ENCODE measurements at places on chromosomes 1 and 21.

- DNase-seq, result no peak
Observed at GRCh38 chr1:219153723-219154122, 20.0 kb upstream of the LYPLAL1 start.

DNA sequence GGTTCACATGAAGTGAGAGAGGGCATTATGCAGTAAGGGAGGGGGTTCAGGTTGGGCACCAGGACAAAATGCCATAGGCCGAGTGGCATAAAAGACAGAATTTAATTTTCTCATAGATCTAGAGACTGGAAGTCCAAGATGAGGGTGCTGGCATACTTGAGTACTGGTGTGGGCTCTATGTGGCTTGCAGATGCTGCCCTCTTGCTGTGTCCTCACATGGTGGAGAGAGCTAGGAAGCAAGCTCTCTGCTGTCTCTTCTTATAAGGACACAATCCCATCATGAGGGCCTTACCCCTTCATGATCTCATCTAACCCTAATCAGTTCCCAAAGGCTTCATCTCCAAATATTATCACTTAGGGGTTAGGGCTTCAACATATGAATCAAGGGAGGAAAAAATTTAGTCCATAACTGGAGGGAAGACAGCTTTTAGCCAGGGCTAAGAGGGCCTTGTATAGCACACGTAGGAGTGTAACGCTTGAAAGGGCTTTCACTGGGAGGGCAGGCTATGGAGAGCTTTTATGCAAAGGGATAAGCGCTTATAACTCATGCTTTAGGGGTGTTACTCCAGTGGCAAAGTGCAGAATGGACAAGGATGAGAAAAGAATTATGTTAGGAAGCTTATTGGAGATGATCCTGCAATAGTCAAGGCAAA, 64.5 kb downstream of the PLPPR5 start:
- no peak for DNase-seq

DNA sequence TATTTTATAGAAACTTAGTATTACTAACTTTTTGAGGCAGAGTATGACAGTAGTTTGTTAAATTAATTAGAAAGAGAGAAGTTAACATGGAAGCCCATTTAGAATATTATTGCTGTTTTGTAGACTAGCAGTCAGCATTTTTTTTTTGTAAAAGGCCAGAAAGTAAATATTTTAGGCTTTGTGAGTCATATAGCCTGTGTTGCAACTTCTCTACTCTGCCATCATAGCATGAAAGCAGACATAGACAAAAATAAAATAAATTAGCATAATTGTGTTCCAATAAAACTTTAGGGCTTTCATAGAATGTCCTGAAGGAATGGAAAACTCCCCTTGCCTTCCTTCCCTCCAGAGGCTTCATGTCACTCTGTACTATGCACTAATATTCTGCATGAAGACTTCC, 12.3 kb upstream of the RGS4 start:
- no peak for DNase-seq

- no peak for DNase-seq
Observed at GRCh38 chr1:22638476-22639234, 2.2 kb downstream of the C1QA start.

DNA sequence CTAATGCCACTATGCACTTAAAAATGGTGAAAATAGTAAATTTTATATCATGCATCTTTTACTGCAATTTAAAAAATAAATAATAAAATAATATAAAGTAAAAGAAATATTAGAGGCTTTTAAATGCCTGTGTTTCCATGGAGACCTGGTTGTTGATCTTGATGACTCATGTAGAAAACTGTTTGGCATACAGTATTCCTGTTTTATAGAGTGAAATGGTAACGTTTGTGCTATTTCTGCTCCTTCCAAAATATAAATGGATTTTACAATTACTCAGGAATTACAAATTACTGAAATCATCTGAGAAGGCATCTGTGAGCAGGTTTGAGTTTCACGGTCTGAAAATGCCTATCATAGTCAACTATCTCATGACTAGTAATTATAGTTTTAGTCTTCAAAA, 98.4 kb upstream of the USP25 start:
- DNase-seq, result no peak

GRCh38 chr1:171468120-171468750, 17.1 kb upstream of the PRRC2C start:
- no peak for DNase-seq

- no peak for DNase-seq
Observed at GRCh38 chr1:3940081-3940753, 40.1 kb upstream of the C1orf174 start.

DNA sequence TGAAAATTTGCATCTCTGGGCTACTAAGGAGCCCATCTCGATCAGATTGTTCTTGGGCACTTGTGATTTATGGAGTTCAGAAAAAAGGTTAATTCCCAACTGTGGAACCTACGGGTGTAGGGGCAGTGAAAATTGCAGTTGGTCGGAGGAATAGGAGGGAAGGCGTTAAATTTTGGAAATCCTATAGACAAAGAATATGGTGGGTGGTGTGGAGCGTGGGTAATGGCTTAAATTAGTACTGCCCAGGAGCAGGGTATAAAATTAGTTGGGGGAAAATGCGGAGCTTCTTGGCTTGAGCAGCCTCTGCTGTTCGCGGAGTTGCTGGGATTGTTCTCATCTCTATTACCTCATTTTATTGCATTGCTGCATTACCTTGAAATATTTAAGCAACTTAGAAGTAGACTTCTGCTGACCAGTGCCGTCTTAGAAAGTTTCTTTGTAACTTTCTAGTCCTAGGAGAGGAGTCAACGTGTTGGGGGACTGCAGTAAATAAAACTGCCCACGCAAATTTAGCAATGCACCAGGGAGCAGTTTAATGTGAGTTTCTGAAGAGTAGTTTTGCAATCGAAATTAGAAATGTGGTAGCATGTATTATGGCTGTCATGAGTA, 514 bp downstream of the S1PR1 start:
- no peak for DNase-seq

DNA sequence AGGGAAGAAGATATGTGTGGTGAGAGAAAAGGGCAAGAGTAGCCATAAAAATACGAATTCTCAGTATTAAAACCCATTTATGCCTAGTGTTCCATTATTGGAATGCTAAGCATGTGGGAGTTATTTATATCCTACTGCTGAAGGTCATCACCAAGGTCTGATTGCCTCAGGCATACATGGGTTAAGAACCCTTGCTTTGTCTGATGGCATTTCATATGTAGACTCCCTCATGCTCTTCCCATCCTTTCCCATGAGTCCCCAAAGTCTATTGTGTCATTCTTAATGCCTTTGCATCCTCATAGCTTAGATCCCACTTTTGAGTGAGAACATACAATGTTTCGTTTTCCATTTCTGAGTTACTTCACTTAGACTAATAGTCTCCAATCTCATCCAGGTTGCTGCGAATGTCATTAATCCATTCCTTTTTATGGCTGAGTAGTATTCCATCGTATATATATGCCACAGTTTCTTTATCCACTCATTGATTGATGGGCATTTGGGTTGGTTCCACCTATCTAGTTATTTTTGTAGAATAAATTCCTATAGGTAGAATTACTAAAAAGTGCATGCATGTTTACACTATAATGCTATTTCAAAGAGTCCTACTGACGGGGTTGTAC, 172.5 kb downstream of the DYRK1A start:
- DNase-seq, result no peak

- no peak for DNase-seq
Observed at GRCh38 chr1:168917796-168918195, 188.7 kb upstream of the ATP1B1 start.

GRCh38 chr1:92482665-92483609, 3.8 kb downstream of the GFI1 start:
- DNase-seq, result no peak

DNA sequence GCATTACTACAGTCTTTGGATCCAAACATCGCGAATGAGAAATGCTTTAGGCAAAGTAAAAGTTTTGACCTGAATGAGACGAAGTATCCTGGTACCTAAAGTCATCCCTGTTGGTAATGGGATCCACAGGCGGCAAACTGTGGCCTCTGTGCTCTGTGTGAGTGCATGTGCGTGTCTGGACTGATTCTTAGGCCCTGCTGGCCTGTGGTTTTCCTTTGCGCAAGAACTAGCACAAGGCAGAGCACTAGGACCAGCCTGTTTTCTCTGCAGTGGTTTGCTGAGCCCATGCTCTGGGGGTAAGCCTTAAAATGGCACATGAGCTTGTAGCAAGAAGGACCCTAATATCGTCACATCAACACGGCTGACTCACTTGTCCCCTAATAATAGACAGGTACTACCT, 251.2 kb downstream of the DSCAM start:
- DNase-seq, result no peak

DNA sequence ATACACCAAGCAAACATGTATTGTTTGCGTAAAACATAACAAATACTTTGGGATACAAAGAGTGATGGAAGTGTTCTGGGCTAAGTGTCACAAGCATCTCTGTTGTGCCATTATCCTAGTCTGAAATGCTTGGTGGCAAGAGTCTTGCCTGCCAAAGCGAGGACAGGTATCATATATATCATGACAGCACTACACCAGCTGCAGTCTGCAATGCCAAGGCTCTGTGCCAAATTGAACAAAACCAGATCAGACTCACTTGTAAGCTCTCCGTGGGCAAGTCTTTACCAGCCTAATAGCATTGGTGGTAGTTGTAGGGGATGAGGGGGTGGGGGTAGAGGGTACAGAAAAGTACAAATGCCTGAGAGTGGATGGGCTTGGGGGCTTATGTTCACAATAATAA, 119.2 kb downstream of the RWDD3 start:
- DNase-seq, result no peak

DNA sequence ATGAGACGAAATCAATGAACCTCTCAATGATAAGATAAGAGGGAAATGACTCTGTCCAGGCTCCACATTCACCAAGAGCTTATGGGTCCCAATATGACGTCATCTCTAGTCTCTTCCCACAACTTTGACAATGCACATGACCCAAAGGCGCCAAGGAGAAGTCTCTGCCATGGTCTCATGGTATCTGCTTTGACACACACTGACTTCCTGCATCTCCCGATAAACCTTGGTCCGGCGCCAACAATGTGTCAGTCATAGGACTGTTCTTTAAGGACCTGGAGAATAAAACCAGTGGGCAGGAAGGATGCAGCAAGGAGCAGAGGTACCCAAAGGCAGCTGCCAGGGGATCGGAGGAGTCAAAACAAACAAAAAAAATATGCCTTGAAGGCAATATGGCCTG, 46.9 kb upstream of the TMEM51 start:
- no peak for DNase-seq

DNA sequence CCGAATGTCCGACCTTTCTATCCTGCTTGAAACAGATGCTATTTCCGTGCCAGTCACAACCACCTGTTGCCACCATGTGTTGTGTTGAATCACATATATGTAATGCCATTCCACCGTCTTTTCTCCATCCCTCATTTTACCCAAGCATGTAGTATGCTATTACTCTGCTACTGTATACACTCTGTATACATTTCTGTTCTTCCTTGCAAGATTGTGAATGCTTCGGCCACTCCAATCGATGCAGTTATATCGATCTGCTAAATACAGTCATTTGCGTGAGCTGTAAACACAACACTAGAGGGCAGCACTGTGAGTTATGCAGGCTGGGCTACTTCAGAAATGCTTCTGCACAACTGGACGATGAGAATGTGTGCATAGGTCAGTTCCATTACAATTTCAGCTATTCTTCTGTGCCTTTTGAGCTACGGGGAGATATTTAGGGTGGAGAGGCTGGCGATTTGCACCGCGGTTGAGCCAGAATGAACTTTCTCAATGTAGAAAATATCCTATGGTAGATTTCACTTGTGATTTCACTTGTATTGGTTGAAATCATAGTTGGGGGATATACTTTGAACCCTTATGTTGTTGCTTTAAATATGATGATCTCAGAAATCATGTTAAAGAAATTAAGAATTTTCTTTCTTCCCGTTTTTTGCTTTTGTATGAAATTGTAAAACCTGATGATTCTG, 289.8 kb downstream of the NTNG1 start:
- no peak for DNase-seq

- DNase-seq, result no peak
Observed at GRCh38 chr1:161177936-161178244, 583 bp upstream of the B4GALT3 start.

DNA sequence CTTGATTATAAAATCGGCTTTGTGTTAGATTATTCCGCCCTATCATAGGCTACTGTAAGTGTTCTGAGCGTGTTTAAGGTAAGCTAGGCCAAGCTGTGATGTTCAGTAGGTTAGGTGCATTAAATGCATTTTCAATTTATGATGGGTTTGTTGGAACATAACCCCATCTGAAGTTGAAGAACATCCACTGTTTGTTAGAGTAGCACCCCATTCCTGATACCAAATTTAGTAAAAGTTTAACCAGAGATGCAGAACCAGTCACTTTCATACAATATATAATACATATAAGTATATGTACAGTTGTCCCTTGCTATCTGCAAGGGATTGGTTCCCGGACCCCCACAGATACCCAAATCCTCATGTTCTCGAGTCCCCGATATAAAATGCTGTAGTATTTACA, 16.1 kb downstream of the UBASH3A start:
- no peak for DNase-seq

- DNase-seq, result no peak
Observed at GRCh38 chr1:81512252-81513003, 288.3 kb upstream of the ADGRL2 start.
